ENCODE measurements at places on chromosomes 2 and 18. TPM values are rescaled to one million over a fixed set of nuclear protein-coding genes. Genes with fewer than 3 reads are reported as not detected.

ZDBF2 gene
- total RNA-seq: 13.2 TPM

SETBP1 gene
- 15.2 TPM for total RNA-seq

GBX2 gene
- not detected for total RNA-seq

FOXI3 gene
- not detected for total RNA-seq

DNA sequence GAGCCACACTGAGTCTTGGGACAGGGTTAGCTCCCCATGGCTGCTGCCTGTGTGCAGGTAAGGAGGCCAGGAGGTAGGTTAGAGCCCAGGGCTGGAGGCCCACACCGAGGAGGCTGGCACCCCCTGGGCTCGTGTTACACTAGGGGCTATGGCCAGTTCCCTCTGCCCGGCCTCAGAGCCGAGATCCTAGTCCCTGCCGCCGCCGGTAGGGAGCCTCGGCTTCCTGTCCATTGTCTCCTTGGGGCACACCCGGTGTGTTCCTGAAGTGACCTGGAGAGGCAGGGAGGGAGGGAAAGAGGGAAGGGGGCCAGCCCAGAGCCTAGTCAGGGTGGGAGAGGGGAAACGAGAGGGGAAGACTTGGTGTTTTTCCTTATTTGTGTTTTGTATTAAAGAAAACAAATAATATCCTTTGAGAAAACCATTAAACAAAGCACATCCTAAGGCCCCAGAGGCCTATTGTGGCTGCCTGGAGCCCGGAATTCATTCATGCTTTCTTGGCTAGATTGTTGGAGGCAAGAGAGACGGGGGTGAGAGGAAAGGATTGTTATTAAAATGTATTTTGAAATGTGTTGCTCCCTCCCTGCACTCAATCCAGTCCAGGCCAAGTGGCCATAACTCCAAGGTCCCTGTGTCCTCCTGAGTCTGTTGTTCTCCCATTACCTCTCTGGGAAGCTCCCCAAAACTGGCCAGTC is 170.7 kb downstream of the CTIF start:
- DNase-seq: no peak

LANCL1 gene
- total RNA-seq: 27.2 TPM

DNA sequence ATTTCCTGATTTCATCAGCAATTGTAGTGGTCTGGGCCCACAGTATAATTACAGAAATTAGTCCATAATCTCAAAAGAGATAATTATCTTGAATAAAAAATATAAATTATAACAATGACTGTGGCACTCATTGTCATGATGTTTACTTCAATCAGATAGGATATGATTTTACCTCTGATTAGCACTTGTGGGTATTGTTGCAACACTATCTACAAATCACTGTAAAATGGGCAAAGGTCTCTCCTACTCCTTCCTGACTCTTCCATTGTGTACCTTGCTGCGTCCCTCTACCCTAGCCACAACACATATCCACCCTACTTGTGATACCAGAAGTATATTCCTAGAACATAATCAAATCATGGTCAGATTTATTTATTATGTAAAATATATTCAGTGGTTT is 200.9 kb upstream of the TRIB2 start:
- no peak for DNase-seq

DNA sequence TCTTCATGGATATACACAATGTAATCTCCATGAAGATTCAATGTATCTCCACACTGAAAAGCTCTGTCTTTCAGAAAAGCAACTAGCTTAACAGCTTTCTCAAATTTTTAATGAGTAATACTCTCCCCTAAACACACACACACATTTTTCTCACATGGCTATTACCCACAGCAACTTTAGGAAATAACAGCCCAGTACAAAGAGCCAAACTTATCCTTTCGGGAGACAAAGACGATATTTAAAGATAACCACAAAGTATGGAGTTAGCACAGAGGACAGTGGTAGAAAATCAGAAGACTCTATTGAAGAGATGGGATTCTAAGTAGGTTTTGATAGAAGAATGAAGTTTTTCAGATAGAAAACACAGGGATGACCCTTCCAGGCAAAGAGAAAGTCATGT is 394.9 kb upstream of the TRIB2 start:
- DNase-seq: no peak

DNA sequence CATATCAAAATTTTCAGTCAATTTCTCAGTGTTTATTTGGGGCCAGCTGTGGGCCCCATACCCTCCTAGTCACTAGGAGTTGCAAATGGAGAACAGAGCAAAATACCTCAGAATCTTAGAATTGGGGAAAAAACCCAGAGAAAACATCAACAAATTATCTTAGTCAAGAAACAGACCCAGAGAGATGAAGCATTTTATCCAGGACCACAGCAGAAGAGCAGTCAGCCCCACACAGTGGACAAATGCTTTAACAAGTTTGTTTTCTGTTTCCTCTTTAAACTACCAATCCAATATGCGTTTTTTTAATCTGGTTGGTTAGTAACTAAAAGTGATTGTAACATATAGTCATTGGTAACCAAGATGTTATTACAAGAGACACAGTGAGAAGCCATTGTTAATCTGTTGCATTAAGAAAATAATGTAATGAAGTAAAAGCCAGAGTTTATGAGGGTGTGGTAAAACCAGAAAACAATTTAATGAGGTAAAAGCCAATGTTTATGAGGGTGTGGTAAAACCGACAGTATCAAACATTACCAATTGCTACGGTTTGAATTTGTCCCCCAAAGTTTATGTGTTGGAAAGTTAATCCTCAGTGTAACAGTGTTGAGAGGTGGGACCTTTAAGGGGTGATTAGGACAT is 60.7 kb upstream of the COX7A2L start:
- DNase-seq: no peak

RAB27B gene
- 0.05 TPM for total RNA-seq

MREG gene
- total RNA-seq: 0.40 TPM

DNA sequence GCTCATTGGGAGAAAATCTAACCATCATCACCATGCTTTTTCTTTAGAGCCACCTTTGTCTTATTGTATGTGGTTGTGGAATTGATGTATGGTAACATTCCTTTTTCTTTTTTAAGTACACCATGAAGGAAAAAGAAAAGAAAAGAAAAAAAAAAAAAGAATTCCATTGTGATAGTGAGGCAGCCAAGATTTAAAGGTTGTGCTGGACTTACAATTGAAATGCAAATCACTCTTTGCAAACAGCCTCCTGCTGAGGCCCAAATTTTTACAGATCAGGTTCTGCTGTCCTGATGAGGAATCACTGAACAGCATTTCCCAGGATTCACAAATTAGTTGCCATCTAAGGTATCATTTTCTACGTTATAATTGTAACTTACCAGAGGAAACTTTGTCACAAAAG is 1101.0 kb upstream of the FANCL start:
- DNase-seq: no peak

- DNase-seq: no peak
Measured at GRCh38 chr2:186590759-186591505, 1.1 kb downstream of the ITGAV start.

GRCh38 chr2:219619235-219619634 is 8.2 kb upstream of the SLC4A3 start:
- no peak for DNase-seq

DNA sequence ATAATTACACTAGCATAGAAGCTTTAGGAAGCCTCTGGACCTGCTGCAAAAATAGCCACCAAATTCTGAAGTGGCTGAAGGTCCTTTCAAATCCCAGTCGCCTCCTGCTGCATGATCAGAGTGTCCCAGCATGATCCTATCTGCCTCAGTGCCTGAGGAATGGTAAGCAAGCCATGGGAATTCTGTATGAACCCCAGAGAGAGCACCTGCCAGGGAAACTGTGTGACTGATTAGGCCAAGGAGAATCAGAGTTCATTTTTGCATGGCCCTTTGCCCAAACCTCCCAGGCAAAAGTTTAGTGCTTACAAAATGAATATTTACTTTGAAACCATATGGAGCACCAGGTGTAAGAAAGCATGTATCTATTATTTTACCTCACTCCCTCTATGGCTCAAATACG is 221.4 kb downstream of the ARL4C start:
- no peak for DNase-seq

DNA sequence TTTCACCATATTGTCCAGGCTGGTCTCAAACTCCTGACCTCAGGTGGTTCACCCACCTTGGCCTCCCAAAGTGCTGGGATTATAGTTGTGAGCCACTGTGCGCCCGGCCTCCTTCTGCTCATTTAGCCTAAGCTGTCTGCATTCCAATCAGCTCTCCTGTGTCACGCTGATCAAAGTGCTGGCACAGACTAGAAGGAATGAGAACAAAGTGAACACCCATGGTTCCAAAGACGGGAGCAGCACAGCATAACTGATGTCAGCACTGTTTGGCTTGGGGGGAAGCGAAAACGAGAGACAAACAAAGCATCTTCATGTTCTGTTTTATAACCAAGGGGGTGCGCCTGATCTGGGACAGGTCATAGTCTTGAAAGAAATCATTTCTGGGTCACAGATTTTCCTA is 43.3 kb downstream of the DIPK1C start:
- no peak for DNase-seq

FRZB gene
- 4.9 TPM for total RNA-seq

DNA sequence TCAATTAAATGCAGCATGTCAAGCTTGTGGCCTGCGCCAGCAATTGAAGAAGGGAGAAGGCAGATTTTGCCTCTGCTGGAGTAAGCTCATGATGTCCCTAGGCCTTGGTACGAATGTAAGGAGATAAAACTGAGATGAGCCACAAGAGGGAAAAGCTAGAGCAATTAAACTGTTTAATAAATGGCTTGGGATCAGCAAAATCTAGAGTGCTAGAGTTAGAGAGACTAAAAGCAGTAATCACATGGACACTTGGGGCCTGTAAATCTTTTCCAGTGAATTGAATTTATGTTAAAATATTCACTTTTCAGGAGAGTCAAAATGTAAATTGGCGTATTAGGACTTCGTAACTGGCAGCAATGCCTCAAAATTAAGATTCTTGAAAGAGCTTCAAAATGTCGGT is 86.2 kb downstream of the CDK15 start:
- DNase-seq: no peak

DNA sequence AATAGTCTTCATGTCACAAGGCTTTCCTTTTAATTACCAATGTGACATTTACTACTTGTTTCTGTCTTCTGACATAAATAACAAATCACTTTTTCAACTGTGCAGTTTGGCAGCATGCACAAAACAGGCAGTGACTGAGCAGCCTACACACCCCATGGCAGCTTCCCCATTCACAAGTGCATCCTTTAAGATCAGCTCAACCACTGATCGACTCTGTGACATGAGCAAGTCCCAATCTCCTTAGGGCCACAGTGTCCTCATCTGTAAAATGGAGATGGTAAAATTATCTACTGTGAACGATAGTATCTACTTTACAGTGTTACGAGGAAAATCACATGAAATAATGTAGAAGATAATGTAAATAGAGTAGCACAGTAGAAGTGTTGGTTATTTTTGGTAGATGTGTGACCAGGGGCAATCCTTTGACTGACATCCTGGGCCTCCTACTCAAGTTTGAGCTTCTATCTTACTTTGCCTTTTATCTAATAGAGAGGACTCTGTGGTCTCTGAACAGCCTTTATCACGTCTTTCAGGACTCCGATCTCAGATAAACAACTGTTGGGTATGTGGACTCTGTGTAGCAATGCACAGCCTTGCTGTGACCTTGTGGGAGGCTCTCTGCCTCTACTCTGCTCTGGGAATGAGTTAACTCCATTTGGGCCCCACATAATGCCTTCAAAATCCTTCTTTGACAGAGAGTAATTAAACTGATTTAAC is 120.6 kb downstream of the PIGN start:
- no peak for DNase-seq

DNA sequence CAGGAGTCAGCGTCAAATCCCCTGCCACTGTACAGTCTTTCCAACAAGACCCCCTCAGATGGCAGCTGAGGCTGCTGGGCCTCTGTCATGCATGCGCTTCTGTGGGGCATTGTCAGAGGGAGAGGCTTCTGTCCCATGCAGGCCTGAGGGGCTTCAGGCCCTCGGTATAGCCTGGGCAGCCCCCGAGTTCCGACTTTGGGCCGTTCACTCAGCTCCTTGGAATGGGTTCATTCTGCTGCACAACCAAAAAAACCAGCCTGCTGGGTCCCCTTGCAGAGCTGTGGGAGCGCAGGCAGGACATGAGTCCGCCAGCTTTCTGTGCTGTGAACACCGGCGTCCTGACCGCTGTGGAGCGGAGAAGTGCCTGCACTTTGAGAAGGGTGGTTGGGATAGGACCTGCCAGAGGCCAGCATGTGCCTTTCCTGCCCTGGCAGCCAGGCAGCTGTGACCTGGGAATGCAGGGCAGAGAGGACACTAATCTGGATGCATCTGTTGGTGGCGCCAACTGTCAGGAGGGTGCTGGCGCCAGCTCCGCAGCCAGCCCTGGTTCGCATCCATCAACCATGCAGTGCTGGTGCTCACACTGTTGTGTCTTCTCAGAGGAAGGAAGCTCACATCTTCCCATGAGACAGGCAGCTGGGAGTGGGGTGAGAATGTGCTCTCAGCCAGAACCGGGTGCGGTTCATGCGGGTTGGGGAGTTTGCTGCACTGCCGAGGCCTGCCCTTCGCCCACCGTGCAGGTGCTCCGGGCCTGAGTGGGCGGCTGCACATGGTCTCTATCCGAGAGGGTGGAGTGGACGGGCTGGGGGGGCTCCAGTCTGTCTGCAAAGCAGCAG is 14.3 kb downstream of the ARHGEF4 start:
- DNase-seq: no peak

COL3A1 gene
- 42.7 TPM for total RNA-seq

GPR75 gene
- 1.4 TPM for total RNA-seq
